CMK (cell line): ENCODE measurements at places on chromosomes 7 and 10.
A peak's percentile ranks its signal among the peaks of the same experiment; 100 is the strongest.

DNA sequence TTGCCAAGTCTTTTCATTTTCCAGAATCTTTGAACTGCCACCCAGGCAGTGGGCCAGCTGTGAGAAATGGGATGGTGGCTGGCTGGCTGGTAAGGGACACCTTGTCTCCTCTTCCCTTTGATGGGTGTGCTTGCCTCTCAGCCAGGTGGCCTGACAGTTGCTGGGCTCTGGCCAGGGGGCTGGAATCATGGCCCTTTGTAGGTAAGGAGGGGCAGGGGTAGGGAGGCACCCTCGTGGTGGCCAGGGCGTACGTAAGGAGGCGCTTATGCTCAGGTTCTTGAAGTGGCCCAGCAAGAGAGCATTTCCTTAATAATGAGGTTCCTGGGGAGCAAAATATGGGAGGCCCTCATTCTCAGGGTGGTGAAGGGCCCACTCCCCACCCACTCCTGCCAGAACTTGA lies 33.0 kb upstream of the GOLGA7B start:
- DNase-seq, result no peak

DNA sequence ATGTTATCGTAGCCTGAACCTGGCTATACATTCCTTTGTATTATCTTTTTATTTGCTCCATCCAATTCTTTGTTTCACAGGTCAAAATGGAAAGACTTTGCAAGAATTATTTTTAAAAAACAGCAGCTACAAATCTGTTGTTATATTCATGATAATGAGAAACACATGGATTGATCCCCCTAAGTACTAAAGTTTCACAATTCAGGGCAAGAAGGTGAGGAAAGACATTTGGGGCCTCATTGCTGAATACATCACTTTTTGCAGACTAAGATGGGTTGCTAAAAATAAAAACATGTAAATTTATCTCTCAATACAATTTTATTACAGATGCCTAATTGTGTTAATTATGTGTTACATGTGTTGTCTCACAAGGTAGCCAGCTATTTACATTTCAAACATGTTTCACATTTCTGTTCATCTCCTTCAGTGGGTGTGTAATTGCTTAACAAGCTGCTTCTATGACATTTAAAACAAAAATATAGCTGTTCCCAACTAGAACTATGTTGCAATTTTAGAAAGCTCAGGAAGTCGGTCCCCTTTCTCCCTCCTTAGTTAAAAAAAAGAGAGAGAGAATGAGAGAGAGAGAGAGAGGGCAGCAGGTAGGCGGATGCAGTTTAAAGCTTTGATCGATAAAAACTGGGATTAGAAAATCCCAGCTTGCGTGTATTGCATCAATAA lies 606.3 kb upstream of the FZD8 start:
- DNase-seq, result no peak

DNA sequence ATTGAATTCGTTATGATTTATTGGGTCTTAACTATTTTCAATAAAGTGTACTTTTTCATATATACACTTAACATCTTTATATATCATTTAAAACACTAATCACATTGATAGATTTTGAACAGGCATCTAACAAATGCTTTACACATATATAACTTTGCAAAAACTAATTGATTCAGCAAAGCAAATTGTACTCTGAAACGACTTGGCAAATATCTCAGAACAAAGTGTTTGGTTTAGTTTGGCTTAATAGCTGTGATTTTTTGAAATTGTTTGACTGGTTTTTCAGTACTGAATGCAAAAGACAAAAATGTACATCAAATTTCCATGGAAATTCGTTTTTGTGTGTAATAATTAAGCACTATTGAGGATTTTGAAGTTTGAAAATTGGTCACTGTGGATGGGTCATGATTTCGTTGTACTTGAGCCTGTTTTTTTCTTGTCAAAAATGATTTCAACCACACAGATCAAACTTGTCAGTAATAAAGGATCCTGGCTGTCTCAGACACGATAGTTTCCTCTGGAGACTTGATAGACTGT lies 125.3 kb upstream of the SLC25A13 start:
- no peak for DNase-seq

- DNase-seq, result no peak
Observed at GRCh38 chr7:28958235-28958979, at the start of gene TRIL. Gene TRIL, minus strand, starts transcription at chr7:28958330. Its CDS starts 284 bp downstream, at chr7:28958046.

DNA sequence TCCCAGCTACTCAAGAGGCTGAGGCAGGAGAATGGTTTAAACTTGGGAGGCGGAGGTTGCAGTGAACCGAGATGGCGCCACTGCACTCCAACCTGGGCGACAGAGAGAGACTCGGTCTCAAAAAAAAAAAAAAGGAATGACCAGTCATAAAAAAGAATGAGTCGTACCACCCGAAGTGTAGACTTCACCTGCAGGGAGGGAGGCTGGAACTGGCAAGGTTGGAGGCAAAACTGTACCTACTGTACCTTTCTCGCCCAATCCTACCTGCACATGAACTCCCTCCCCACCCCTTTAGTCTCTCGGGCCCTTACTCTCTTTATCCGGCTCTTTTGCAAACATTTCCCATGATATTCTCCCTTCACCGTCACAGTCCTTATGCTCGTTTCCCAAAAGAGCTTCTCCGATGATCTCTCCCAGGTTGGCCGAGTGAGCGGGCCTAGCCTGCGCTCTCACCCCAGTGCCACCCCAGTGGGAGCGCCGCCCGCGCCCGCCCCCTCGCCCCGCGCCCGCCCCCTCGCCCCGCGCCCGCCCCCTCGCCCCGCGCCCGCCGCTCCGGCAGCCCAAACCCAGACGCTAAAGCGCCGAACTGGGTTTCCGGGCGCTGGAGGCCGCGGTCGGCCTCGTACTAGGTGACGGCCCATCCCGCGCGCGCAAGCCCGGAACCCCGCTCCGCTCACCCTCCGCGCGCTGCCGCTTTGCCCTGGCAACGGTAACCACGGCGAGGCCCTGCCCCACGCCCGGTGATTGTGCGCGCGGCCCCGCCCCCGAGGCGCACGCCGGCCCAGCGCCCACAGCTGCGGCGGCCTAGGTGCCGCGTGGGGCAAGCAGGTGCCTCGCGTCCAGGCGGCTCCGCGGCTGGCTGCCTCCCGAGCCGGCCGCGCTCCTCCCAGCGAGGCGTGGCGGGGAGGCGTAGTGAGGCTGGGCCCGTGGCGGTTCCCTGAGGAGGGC lies at the start of gene SMKR1:
SMKR1 (plus strand) TSS at position 772 of the 948 bp plus-strand sequence. CDS start 294 bp downstream, outside the sequence.
- peak; percentile 49 for DNase-seq

- DNase-seq, result no peak
Observed at GRCh38 chr10:130423455-130424305, 287.5 kb downstream of the GLRX3 start.

DNA sequence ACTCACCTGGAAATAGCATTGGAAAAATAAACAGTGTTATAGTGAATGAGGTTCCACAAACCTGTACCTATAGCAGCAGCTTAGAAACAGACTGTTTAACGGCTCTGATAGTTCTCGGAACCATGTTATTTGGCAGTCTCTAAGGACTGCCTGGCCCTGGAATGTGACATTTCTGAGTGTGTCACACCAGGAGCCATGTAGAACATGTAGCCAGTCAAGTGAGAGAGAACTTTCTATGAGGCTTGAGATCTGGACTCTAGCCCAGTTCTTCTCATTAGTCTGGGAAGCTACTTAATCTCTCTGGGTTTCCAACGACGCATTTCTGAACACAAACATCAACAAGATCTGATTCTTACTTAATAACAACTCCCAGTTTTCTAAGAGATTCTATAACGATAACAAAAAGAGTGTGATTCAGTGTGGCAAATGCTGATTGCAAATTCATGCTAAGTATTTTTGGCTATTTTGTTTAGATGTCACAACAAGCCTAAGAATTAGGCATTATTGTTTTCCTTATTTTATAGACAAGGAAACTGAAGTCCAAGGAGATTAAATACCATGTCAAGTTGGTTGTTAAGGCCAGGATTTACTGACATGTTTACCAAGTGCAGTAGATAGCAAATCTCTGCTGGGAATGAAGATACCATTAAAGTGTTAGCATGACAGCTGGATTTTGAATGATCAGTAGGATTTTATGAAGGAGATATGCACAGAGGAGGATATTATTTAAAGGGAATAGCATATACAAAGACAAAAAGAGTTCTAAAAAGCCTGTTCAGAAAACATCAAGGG lies 47.2 kb downstream of the APBB1IP start:
- DNase-seq, result no peak

DNA sequence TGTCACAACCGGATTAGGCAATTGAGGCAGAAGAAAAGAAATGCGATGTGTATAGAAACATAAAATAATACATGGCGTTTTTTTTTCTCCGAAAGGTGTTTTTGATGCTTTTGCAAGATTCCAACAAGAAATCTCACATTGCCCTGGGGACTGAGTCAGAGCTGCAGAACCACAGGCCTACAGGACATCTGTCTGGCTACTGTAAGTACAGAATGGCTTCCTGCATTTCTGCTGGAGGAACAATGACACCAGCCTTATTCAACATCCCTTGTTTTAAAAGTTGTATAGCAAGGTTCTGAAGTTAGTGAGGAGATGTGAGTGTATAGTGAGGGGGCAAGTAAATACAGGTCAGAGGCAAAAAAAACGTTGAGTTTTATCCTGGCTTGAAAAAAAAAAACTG lies 256.4 kb downstream of the ABCA13 start:
- no peak for DNase-seq

- peak; percentile 26 for DNase-seq
Observed at GRCh38 chr10:30687698-30688213, 58.2 kb upstream of the LYZL2 start.

DNA sequence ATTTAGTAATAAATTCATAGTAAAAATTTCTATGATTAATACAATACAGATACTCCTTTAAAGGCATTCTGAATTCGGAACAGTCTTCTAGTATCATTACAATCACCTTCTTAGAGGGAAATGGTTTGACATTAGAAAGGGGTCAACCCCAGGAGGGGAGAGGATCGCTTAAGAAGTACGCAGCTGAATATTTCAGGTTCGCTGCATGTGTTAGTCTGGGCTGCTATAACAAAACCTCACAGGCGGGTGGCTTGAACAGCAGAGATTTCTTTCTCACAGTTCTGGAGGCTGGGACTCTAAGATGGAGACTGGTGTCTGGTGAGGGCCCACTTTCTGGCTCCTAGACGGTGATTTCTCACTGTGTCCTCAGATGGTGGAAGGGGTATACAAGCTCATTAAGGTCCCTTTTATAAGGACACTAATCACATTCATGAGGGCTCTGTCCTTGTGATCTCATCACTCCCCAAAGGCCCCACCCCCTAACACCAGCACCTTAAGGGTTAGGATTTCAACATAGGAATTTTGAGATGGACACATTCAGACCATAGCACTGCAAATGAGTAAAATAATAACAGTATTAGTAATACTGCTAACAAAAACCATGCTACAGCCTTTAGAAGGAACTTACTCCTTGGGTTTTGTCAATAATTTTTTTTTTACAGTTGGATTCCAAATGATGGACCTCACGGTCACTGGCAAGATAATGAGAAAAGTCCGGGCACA lies 34.0 kb downstream of the GNA12 start:
- no peak for DNase-seq

DNA sequence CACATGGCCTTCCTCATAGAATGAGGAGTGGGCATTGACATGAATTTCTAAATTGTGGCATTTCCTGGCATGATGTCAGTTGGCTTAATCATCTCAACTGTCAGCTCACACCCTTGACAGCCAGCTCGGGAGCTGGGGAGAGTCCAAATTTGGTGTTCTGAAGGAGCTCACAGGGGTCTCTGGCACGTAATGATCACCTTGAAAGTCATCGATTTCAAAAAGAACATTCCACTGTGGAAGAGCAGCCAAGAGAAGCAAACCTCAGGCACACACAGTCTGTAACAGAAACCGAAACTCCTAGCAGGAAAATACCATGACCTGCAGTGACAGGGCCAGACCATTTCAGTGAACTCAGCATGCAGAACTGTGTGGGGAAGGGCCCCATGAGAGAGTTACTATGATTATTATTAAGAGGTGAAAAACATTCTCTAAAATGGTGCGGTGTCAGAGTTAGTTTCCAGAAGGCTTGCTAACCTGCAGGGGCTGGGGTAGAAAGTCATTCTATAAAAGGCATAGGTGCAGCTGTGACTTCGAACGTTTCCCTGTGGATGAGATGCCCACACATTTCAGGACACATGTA lies 26.4 kb upstream of the KLF6 start:
- no peak for DNase-seq

- no peak for DNase-seq
Observed at GRCh38 chr7:158458096-158458495, 129.5 kb downstream of the PTPRN2 start.

DNA sequence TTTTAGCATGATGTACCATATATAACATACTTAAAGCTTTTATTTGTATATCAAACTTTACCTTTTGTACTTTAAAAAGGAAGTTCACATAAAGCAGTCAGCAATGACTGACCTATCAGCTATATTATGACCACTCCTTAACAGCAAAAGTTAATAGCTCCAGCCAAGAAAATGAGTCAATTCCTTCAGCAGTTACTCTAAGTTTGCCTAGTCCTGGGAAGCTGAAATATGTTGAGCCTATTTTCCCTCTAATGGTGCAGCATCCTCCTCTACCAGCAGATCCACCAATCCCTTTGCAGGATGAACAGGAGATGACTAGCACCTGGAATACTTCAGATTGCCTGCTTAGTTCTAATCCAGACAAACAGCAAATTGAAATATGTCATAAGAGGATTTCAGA lies 64.2 kb downstream of the CUL2 start:
- DNase-seq, result no peak

- DNase-seq, result no peak
Observed at GRCh38 chr10:117675514-117676055, 133.0 kb downstream of the EMX2 start.

DNA sequence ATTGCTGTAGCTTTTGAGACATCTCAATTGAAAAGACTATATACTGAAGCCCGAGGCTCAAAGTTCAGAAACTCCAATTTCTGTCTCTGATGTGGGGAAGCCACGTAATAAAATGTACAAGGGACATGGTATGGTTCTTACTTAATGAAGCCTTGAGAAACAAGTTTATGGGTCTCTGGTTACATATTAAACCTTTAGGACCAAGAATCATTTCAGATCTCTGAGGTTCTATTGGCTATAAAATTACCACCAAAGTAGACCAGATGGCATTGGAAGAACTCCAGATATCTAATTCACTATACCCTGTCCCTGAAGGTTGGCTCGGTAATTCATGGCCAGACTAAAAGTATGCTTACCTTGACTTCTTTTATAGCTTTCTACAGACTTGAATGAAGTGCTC lies 23.7 kb downstream of the STAMBPL1 start:
- DNase-seq, result no peak

- DNase-seq, result no peak
Observed at GRCh38 chr7:19107356-19108146, 9.9 kb downstream of the TWIST1 start.

GRCh38 chr7:4791738-4792536 lies 16.5 kb downstream of the AP5Z1 start:
- DNase-seq, result no peak
